ENCODE measurements at places on chromosomes 2 and 18.

- H3K27me3 ChIP-seq, result peaks cover 54% of the 10 kb centered on the region
- DNase-seq, result no peak
- H3K4me3 ChIP-seq, result no peak overlapping the region
Measured at GRCh38 chr2:98912221-98912851, 23.7 kb downstream of the CRACDL start.

DNA sequence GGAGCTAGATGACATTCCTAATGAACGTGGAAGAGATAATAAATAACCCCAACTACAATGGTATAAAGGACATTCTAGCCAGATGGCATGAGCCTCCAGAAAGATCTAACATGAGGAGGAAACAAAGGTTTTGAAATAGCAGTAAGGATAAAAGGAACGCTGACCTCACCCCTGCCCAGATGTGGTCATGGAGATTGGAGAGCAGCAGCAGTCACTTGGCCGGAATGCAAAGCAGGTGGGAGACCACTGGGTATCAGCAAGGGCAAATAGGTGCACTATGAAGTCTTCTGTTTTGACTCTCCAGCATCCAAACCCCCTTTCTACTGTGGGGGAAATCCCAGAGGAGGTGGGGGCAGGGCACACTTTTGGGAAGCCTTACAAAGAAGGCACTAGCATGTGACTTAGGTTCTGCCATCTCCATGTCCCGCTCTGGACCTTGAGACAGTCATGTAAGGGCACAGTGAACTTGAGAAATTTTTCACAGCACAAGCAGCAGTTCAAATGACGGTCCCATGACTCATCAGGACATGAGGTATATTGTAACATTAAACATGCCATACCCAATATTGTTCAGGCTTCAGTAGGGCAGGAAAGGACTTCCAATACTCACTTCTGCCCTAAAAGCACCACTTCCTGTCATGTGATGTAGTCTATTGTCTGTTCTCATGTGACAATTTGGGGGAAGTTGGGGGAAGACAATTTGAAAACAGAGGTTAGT lies 55.2 kb downstream of the METTL4 start:
- H3K4me3 ChIP-seq, result no peak overlapping the region
- no peak for DNase-seq
- peaks cover 6% of the 10 kb centered on the region for H3K36me3 ChIP-seq
- no peaks in the 10 kb centered on the region for H3K27me3 ChIP-seq

- H3K27ac ChIP-seq, result no peak overlapping the region
Measured at GRCh38 chr2:240948086-240948485, 42.0 kb downstream of the CROCC2 start.

DNA sequence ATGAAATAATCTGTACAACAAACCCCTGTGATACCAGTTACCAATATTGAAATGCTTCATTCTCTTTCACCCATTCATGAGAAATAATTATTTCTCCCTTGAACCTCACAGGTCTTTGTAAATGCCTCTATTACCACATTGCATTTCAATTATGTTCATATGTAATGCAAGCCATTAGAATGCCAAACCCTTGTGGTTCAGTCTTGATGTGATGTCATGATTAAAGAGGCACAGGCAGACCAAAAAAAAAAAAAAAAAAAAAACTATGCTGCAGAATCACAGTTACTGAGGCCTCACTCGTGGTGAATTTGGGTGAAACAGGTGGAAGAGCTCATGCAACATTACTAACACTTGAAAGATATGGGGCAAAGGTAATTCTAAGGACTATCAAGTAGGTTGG lies 9.4 kb upstream of the EPG5 start:
- no peak overlapping the region for H3K27ac ChIP-seq
- peaks cover 6% of the 10 kb centered on the region for H3K4me1 ChIP-seq
- H3K36me3 ChIP-seq, result no peaks in the 10 kb centered on the region
- DNase-seq, result no peak
- H3K4me3 ChIP-seq, result no peak overlapping the region

- no peak overlapping the region for H3K4me3 ChIP-seq
- peaks cover 6% of the 10 kb centered on the region for H3K27me3 ChIP-seq
- DNase-seq, result no peak
- H3K27ac ChIP-seq, result no peak overlapping the region
- no peaks in the 10 kb centered on the region for H3K36me3 ChIP-seq
Measured at GRCh38 chr18:10003866-10004265, 90.0 kb downstream of the VAPA start.

DNA sequence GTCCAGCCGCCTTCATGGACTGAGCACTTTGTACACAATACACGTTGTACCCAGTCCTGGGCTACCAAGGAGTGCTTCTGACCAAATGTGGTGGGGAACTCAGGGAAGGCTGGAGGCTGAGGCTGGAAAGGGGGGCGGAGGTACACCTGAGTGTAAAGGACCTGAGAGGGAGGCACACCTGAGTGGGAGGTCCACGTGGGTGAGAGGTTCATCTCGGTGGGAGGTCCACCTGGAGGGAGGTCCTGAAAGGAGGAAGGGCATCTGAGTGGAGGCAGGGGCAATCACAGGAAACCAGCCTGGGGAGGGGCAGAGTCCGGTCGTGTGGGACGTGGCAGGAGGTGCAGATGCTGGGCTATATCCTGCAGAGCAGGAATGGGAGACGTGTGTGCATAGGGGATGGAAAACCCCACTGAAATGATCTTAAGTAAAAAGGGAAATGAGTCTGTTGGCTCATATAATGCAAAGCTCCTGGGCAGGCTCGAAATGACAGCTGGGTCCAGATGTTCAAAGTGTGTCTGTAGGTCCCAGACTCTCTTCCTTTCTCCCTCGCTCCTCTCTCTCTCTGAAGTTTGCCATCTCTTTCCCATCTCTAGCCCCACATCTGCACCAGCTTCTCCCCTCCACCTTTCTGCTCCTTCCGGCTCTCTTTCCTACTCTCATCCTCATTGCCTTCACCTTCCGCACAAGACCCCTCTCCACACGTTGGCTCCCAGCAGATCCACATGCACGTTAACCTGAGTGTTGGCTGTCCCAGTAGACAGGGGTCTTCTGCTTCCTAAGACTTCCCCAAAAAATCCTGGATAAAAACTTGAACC lies 137.7 kb downstream of the PXDN start:
- no peak overlapping the region for H3K4me3 ChIP-seq
- no peaks in the 10 kb centered on the region for H3K36me3 ChIP-seq
- H3K27me3 ChIP-seq, result peaks cover 13% of the 10 kb centered on the region
- peaks cover 4% of the 10 kb centered on the region for H3K4me1 ChIP-seq

DNA sequence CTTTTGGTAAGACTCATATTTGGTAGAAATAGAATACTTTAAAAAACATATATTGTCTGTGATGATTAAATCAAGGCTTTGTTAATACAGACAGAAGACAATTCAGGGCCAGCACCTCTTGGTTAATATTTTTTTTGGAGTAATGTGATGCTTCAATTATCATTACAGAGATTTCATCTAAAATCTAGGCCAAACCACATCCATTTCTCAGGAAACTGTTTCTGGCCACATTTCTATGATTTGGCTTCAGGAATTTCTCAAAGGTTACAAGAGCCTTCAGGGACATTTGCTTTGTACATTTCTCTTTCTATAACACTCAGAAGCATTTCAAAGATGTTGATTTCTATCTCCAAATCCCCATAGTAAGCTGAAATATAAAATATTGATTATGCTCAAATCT lies 614.9 kb downstream of the LRP1B start:
- H3K27ac ChIP-seq, result no peak overlapping the region
- no peak for DNase-seq
- no peak overlapping the region for H3K4me3 ChIP-seq
- H3K27me3 ChIP-seq, result no peaks in the 10 kb centered on the region
- no peaks in the 10 kb centered on the region for H3K36me3 ChIP-seq

DNA sequence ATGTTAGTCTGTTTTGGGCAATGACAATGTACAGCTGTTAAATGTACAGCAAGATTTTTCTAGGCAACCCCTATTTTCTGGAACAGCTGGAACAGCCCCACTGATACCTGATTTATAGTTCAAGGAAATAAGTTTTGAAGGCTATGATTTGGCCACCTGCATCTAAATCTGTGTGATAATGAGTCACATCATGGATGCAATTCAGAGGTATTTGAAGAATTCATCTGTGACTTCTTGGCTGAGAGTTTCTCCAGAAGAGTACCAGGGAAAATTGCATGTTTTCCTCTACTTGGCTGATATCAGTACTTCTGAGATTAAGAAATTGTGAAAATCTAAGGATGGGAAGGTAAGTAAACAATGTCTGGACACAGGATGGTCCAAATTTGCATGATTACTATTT lies 40.7 kb upstream of the NT5C1B start:
- H3K27ac ChIP-seq, result no peak overlapping the region
- DNase-seq, result no peak
- no peak overlapping the region for H3K4me3 ChIP-seq
- H3K36me3 ChIP-seq, result peaks cover 7% of the 10 kb centered on the region
- no peaks in the 10 kb centered on the region for H3K27me3 ChIP-seq
- peaks cover 2% of the 10 kb centered on the region for H3K4me1 ChIP-seq

DNA sequence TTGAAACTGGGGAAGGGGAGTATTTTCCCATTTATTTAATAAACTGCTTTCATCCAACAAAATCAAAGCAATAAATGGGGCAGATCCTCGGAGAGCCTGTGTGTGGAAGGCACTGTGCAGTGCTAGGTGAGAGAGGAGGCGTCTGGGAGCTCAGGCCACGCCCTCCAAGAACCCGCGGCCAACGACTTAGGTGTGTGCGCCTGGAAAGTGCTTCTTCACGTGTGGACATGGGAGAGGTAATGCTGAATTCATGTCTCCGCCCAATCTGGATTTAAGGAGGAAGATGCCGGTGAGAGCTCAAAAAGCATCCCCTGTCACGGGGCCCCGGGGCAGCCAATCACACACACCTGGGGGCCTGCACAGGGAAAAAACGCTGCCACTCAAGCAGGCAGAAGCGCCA lies 77.4 kb downstream of the HDAC4 start:
- peak overlapping the region; percentile 99 for H3K27ac ChIP-seq
- no peak for DNase-seq
- no peaks in the 10 kb centered on the region for H3K27me3 ChIP-seq
- H3K4me1 ChIP-seq, result peaks cover 75% of the 10 kb centered on the region
- H3K4me3 ChIP-seq, result peak overlapping the region; percentile 48

DNA sequence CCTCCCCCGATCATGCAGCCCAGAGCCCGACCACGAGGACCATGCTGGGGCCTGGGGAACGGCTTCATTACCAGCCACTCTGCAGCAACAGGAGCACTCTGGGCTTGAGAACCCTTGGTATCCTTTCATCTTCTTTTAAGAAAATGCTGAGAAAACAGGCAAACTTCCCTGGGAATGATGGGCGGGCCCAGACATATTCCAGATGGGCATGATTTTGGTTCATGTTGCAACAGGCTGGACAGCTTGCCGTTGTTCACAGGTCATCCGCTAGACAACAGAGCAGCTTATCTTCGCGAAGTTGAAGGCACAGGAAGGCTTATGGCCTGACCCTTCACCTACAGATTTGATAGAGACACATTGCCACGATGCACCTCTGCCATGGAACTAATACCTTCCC lies 121.0 kb downstream of the KLHL29 start:
- no peaks in the 10 kb centered on the region for H3K36me3 ChIP-seq
- DNase-seq, result no peak
- H3K27ac ChIP-seq, result no peak overlapping the region
- peaks cover 35% of the 10 kb centered on the region for H3K27me3 ChIP-seq
- H3K4me1 ChIP-seq, result peaks cover 19% of the 10 kb centered on the region

DNA sequence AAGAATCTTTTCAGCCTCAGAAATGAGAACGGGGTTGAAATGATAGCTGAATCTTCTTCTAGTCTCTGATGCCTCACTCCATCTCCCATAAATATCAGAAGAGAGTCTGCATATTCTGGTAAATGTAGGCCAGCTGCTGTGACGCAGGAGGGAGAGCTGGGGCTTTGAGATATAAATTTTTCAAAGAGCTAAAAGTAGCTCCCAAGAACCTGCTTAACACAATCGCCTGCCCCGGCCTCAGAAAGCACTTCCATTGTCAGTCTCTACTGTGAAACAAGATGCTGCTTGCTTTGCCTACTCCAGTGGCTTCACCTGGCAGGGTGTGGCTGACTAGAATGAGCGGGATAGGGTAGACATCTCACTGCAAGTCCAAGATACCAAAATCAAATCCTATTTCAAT lies 105.0 kb upstream of the CCDC150 start:
- H3K4me1 ChIP-seq, result peaks cover 19% of the 10 kb centered on the region
- peaks cover 19% of the 10 kb centered on the region for H3K27me3 ChIP-seq
- H3K27ac ChIP-seq, result no peak overlapping the region
- no peak for DNase-seq

- no peak for DNase-seq
- no peaks in the 10 kb centered on the region for H3K27me3 ChIP-seq
- H3K27ac ChIP-seq, result no peak overlapping the region
- peaks cover 5% of the 10 kb centered on the region for H3K36me3 ChIP-seq
Measured at GRCh38 chr2:231991664-231992063, 30.2 kb downstream of the DIS3L2 start.

DNA sequence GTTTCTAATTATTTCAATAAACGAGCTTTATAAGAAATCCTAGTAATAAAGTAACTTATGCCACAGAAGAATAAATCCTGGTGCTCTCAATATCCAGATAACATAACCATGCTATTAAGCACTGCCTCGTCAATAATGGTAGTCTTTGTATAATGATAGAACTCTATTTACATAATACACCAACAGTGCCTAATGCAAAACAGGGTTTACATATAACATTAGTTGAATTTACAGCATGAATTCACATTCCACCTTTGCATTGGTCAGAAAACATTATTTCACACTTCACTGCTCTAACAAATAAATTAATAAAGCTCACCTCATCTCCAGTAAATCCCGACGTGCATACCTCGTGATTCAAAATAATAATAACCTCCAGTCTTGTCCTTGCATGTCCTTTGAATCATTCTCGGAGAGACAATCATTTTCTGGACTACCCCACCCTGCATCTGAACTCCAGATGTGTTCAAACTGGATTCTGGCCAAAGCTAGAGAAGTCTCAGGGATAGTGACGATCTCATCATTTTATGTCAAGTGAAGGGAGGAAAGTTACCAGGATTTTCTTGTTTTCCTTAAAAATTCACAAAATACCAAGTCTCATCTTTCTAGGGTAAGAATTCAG lies 189.2 kb downstream of the NCKAP5 start:
- H3K4me3 ChIP-seq, result no peak overlapping the region
- H3K27ac ChIP-seq, result no peak overlapping the region
- H3K4me1 ChIP-seq, result no peaks in the 10 kb centered on the region
- no peaks in the 10 kb centered on the region for H3K27me3 ChIP-seq
- no peaks in the 10 kb centered on the region for H3K36me3 ChIP-seq

DNA sequence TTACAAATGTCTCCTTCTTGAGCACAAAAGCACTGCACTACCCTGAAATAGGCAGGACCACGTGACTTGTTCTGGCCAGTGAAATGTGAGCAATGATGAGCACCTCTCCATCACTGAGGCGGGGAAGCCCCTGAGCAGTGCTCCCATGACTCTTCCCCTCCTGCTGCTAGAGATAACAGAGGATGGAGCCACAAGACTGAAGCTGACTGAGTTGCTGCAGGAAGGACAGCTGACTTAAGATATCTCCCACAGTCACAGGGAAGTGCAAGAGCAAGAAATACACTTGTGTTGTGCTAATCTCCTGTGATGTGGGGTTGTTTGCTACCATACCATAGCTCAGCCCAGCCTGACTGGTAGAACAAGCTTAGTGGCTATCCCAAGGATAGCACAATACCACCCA lies 38.7 kb downstream of the STK39 start:
- no peaks in the 10 kb centered on the region for H3K27me3 ChIP-seq
- H3K4me1 ChIP-seq, result peaks cover 22% of the 10 kb centered on the region

GRCh38 chr2:46493241-46493970 lies 14.0 kb downstream of the TMEM247 start:
- no peaks in the 10 kb centered on the region for H3K36me3 ChIP-seq
- H3K27ac ChIP-seq, result no peak overlapping the region
- H3K27me3 ChIP-seq, result peaks cover 17% of the 10 kb centered on the region
- no peak overlapping the region for H3K4me3 ChIP-seq
- H3K4me1 ChIP-seq, result no peaks in the 10 kb centered on the region

All from activated naive CD8-positive, alpha-beta T cell treated with anti-CD3 and anti-CD28 coated beads, Interleukin-2, amount 10 ng/mL, durations not matched to agents 7 days and 5 days (primary cell).